ENCODE measurements at places on chromosomes 2 and 18.

GRCh38 chr2:61713457-61713856 is 140.4 kb downstream of the FAM161A start:
- no peak for DNase-seq

GRCh38 chr18:76142611-76143010 is 352.4 kb downstream of the ZNF516 start:
- no peak for DNase-seq

DNA sequence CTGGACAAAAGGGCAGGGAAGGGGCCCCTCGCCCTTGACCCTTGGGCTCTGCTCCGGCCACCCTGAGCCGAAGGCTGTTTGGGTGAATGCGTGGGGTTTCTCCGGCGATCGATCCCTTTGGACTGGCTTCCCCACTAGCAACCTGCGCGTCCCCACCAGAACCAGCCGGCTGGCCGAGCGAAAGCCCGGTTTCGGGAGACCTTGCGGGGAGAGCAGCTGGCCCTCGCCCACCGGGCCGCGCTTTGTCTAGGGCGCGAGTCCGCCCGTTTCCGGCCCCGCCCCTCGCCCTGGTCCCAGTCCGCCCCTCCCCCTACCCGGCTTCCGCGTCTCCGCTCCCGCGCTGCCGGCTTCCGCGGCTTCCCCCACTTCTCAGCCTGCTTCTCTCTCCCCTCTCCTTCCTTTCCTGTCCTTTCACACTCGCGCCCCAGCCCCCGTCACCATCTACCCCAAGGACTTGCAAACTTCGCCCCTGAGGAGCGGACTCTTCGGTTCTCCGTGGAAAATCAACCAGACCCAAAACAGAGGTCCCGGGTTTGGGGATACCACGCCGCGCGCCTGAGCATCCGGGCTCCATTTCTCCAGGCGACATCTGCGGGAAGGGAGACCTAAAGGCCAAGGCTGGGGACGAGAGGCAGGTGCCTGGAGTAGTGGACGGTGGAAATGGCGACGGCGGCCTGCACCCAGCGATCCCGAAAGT is 48.0 kb upstream of the ATP6V1B1 start:
- DNase-seq, result peak; percentile 71

DNA sequence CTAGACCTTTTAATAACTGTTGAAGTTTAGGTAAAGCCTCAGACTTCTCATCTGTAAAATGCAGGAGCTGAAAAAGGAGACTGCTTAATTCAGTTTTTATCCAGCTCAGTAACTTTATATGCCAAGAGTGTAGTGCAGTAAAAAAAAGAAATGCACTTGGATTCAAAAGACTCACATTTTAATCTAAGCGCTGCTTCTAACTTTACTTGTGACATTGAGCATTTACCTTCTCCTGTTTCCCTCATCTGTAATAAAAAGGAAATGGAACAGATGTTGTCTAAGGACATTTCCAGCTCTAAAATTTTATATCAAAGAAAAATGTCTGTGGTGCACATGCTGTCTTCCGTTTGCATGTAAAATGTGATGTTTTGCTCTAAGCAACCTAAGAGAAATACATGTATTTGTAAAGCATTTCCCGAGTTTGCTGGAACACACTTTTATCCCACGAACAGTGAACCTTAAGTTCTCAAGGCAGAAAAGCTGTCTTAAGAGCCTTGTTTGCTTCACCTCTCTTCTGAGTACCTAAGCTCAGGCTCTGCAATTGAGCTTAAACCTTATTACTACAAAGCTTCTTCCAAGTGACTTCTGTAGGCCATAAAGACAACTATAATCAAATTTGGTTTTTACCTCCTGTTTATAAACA is 24.2 kb upstream of the TANK start:
- no peak for DNase-seq

DNA sequence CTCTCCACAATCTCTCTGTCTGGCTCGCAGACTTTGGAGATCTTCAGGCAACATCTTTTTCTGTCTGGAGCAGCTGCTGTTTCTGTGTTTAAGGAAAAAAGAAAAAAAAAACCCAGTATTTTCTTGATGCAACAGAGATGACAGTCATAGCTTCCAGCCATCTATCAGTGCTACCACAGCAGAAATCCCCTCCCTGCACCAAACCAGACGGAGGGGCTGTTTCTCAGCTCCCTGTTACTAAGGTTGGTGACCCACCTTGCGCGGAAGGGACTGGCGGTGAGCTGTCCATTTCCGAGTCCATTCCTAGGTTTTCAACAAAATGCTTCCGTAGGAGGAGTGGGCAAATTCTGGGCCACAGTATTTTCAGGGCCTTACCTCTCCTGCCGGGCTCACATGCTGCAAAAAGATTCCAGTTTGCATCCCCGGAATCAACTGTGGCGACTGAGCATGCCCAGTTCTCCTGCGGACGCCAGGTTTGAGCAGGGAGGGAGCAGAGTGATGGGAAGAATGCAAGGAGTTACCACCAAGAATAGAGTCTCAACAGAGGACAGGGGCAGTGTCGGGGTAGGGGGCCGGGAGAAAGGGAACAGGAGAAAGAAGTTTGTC is 1.2 kb downstream of the SLC4A10 start:
- DNase-seq, result no peak

DNA sequence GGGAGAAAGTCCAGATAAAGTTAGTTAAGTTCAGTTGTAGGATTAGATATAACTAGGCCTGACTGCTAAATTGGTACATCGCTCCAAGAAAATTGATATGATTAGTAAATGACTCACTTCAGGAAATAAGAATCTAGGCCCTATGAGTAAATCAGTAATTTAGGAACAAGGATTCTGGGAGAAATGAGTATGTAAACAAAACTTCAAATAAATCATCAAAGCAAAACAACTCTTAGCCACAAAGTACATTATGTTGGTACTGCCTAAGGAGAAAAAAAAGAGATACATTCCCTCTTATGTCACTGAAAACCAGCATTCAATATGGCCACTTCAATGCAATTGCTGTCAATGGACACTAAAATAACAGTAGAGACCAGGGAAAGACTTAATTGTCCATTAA is 529.1 kb downstream of the ZNF804A start:
- DNase-seq, result no peak

GRCh38 chr2:171447675-171448074 is 13.6 kb downstream of the DCAF17 start:
- DNase-seq, result no peak

DNA sequence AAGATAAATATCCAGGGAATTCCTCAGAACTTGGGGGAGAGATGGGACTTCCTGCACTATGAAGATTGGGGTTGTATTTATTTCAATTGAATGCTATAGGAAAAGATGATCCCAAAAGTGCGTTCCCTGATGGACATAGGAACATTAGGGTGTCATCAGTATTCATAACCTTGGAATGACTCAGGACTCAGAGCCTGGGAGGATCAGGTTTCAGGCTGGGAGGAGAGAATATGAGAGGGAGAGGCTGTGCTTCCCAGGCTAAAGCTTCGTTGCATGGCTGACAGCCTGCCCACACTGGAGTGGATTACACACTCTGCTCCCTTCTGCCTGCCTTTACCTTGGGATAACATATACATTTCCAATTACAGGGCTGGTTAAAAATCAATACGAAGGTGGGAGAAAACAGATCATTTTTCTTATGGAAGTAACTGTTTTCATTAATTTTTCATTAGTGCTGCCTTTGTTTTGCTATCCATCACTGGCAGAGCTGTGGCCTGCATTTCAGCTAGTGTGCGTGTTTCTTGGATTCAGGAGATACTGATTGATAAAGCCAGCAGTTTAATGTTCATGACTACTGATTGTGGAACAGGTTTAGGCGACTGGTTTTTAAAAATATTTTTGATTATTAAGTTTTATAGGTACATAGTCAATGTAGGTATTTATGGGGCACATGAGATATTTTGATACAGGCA is 118.7 kb downstream of the KCTD1 start:
- peak; percentile 50 for DNase-seq

DNA sequence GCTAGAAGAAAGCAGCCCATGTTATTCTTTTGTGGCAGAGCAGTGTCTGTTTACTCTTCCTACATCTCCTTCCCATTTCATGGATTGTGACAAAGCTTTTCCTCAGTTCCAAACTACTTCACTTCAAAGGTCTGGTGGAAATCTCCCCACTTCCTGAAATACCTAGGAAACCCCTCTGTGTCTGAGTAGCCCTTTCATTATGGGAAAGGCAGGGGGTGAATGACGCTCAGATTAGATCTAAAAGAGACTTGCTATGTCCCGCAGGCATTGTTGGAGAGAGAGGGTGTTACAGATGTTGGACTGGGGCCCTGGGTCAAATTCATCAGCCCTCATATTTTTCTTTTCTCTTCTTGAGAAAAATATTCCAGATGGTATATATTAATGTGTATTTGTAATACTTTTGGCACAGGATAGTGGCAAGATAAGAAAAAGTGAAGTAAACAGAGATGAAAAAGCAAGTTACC is 675.0 kb downstream of the IRS1 start:
- DNase-seq, result no peak

Data from cardiac septum (tissue), 1 donor.